CD8-positive, alpha-beta memory T cell (primary cell): ENCODE measurements at places on chromosomes 2 and 18.

DNA sequence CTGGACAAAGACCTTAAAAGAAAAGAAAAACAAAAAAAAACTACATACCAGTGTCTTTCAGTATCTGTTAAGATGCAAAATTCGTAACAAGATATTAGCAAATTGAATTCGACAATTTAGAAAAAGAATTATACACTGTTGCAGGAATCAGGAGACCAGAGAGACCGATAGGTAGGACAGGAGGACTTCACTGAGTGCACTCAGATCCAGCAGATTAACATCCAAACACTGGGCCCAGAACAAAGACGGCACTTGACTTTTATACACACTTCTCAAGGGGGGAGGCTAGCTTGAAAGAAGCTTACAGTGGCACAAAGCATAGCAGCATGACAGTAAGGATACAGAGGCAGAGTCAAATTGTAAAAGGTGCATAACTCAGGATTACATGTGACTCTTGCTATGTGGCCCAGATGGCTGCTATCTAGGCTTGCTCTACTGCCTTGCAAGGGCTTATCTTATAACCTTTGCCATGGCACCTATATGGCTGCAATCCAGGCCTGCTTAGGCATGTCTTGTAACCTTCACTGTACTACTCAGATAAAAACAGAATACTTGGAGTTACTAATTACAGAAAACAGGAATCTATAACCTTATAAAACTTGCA is 507.3 kb upstream of the LRRTM4 start:
- no peak for DNase-seq

DNA sequence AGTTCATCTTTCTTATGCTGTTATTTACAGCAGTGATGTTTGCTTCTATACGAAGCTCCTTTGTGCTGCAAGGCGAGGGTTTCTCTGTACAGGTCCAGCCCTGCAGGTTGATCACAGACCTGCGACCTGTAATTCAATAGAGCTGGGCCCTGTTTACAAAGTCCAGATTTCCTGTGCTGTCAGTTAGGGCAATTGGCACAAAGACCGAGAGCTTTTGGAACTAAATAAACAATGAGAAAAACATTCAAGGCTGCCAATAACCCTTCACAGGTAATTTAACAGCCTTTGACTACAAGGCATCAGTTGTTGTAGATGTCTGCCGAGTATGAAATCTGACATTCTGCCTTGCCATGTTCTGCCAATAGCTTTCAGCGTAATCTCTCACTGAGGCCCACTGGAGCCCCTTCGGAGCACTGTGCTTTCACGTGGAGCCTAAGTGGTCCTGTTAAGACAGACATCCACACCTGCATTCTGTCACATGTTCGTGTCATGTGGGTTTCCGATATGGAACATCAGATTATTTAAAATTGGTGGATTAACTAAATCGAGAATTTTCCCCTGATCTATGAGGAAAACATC is 232.5 kb downstream of the PTGR3 start:
- DNase-seq: no peak

DNA sequence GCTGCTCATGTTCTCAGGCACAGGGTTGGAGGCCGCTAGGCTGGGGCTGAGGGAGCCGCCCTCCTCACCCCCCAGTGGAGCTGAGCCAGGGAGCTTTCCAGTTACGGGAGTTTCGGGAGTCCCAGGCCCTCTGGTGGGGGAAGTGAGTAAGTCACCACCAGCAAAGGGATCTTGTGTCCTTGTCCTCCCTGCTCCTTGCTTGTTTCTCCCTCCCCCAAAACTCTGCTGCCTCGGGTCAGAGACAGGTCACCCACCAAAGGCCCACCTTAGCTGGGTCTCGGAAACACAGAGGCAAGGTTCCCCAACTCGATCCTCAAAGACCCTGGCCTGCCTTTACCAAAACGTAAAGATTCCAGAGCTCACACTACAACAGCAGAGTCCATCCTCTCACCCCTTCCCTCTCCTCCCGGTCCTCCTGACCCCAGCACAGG is 60.5 kb upstream of the POMC start:
- DNase-seq: no peak

- DNase-seq: no peak
These were observed 230.7 kb downstream of the TMX3 start for GRCh38 chr18:68484241-68484640.

- DNase-seq: no peak
These were observed 96.5 kb downstream of the ZNF532 start for GRCh38 chr18:58960946-58961722.

DNA sequence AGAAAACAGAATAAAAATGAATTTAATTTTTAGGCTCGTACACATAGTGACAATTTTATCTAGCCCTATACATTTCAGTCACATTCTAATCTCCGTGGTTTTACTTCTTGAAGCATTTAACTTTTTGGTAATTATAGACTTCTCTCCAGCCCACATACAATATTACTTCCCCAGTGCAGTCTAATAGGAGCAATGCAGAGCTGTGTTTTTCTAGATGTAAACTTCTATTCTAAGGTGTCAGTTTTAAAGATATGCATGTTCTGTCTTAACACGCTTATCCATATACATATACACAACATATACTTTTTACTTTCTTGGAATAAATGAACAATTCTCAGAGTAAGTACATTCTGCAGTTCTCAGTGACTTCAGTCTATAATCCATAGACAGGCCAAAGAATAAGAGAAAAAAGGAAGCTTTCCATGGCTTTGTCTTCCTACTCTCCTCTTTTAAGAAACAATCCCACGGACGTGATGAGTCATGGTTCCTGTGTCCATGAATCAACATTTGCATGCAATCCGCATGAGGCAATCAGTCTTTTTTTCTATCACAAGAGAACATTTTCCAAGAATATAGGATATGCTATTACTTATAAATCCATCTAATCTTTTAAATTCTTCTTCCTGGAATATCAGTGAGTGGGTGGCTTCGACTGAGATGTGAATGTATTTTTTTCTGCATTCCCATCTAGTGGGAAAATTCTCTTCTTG is 42.8 kb downstream of the CCDC102B start:
- DNase-seq: no peak
